ENCODE measurements at places on chromosomes 7 and 10.
A peak's percentile ranks its signal among the peaks of the same experiment; 100 is the strongest.

DNA sequence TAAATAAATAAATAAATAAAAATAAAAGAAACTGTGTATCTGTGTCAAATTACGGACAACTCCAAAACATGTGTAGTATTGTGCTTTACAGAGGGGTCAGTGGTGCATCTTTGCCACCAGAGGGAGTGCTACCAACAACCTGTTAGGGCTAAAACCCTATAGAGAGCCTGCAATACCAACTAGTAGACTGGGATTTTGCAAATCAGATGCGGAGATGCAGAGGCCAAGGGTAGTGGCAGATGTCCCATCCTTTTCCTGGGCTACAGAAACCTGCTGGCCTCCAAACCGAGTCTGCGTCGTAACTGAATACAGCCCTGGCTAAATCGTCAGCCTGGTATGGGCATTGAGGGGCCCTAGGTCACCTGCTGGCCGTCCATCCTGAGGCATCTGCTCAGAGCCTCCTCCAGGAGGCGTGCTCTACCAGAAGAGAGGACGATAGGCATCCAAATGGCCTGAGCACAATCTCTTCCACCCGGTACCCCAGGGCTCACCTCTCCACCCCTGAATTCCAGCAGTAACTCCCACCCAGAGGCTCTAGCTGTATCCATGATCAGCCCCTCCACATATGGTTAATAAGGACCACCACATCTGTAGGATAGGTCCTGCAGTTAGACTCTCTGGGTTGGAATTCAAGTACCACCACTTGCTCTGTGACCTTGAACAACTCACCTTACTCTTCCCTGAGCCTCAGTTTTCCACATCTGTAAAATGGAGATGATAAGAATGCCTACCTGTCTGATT lies 6.2 kb upstream of the RRP12 start:
- DNase-seq = peak; percentile 84

DNA sequence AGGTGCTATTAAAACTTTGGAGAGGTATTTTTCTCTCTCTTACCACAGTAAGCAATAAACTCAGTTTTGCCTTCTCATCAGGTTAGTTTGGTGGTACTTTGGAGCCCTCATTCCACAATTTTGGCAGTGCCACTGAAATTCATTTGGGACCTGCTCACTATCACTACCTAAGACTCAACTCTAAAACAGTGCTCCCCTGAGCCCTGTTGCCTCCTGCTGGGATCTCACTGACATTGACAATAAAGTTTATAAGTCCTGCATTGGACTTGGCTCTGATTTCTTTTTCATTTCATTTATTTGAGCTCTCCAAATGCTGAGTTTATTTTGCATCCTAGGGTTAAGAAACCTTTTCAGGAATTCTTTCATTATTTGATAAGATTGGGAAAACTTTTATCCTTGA lies 130.8 kb upstream of the HPS1 start:
- DNase-seq = no peak

GRCh38 chr7:151710121-151710640 lies 166.7 kb downstream of the PRKAG2 start:
- DNase-seq = no peak

GRCh38 chr7:94660006-94660405 lies 4.1 kb upstream of the SGCE start:
- no peak for DNase-seq

GRCh38 chr10:42646214-42646613 lies 7.8 kb upstream of the ZNF33B start:
- DNase-seq = no peak

- no peak for DNase-seq
These were observed 113.2 kb downstream of the MICALL2 start for GRCh38 chr7:1345796-1346755.

DNA sequence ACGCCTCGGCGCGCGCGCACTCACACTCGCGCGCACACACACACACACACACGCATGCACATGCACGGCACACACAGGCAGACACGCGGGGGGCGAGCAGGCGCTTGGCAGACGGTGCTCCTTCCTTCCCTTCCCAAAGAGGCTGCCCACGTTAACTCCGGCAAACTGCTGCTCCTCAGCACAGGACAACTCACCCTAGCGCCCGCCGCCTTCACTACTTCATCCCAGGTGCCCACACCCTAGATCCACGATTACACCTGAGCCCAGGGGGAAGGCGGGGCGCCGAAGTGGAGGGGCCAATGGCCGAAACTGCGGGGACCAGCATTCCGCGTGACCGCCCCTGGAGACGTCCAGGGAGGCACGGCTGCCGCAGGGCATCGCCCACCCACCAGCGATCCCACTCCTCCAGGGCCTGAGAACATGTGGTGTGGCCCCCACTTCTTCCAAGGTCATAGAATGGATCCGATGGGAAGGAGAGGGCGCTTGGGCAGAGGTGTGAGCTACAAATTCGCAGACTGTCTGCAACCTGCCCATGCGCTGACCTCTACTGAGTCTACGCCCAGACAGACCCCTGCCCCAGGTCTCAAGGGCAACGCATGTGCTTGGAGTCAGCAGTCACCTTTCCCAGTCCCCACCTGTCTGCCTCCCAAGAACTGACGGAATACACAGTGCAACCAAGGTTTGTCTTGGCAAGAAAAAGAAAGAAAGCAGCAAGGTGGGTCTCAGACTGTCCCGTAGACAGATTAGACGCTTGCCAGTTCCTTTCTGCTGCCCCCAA lies 74.6 kb downstream of the CALN1 start:
- no peak for DNase-seq

- no peak for DNase-seq
These were observed 200.4 kb upstream of the PCDH15 start for GRCh38 chr10:55001422-55001821.

DNA sequence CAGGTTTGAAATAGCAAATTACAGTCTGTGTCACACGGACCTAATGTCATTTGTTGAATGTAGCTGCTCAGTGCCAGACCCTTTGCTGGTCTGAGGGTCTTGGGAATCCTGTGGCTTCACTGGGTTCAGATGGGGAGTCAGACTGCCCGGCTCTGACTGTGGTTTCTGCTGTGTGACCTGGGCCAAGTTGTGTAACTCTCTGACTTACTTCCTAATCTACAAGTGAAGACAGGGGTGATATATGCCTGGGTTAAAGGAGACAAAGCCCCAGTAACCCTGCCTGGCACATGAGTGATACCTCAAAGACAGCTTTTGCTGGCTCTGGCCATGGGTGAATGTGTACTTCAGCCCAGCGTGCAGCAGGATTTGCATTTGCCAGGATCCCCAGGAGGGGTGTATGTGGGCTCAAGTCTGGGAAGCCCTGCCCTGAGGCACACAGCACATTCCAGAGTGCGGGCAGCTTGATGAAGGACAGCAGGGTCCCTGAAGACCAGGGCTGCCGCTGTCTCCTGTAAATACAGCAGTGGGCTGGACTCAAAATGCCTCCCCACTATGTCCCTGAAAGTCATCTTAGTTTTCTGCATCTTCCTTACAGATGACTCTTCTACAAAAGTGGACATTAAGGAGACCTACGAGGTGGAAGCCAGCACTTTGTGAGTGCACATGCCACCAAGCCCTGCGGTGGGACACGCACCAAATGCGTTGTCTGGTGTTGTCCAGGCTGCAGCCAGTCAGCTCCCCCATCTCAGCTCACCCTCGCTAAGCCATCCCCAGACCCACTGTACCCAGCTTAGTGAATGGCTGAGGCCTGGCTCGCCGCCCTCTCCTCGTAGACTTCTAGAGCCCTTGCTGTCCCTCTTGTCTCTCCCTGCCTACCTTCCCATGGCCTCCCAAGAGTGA lies 16.4 kb downstream of the NACAD start:
- no peak for DNase-seq

GRCh38 chr7:147376192-147376591 lies 1214.4 kb upstream of the C7orf33 start:
- no peak for DNase-seq

- no peak for DNase-seq
These were observed 581 bp upstream of the GLCCI1 start for GRCh38 chr7:7967886-7968543.

DNA sequence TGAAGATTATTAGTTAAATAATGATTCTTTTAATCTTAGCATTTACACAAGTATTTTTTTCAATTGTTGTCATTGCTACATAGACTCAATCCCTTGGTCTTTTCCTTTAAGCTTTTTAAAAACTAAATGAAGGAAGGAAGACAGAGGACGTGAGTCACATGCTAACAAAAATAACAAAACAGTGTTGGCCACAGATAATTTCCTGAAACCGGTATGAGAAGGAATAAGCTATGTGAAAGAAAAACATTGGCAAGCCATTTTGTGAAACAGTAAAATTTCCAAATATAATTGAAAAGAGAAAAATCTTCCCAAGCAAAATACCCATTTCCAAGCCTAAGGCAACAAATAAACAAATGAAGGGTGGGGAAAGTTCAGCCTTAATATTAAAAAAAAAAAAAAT lies 223.0 kb downstream of the AHR start:
- DNase-seq = no peak

GRCh38 chr7:2037301-2037807 lies 195.4 kb downstream of the MAD1L1 start:
- no peak for DNase-seq

DNA sequence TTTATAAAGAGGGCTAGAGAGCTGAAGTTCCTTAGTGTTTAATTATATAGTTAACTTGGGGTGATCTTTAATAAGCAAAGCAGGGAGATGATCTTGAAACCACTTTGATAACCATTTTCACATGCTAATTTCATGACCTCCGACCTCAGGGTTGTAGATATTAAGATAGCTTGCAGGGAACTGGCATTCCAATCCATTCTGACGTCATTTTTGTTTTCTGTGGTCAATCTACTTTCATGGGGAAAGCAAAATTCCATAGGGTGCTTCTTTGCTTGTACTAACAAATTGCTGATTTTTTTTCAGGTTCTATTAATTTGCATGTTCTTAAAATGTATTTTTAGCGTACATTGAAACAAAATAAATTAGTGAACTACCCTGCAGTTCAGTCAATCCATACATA lies 139.3 kb downstream of the CDCA7L start:
- no peak for DNase-seq

DNA sequence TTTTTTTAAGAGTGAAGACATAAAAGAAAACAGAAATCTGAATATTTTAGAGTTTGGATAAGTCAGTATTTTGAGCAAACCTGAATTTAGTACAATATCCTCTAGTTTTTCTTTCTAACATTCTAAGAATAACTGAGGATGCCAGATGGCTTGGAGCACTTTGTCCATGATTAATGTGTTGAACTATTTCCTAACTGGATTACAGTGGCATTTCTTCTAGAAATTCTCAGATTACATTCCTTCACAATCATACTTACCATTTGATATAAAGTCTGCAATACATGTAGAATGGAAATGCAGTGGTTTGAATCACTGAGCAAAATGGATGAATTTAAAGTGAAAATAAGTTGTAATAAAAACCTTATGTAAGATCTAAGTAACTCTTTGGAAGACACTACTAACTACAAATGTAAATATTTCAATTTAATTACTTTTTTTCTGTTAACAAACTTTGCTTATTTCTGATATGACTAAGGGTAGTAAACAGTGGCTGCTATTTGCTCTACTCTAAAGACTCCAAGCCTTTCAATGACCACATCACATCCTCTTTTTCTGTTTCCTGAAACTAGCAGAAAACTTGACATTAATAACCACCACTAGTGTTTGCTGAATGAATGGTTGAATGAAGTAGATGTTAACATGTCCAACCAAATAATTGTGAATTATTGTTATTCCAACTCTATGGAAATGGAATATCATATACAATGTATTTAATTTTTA lies 102.8 kb downstream of the PRKG1 start:
- no peak for DNase-seq

GRCh38 chr7:32658467-32658869 lies 163.2 kb downstream of the AVL9 start:
- no peak for DNase-seq

- no peak for DNase-seq
These were observed 363.7 kb downstream of the HTR7 start for GRCh38 chr10:90494183-90494582.

DNA sequence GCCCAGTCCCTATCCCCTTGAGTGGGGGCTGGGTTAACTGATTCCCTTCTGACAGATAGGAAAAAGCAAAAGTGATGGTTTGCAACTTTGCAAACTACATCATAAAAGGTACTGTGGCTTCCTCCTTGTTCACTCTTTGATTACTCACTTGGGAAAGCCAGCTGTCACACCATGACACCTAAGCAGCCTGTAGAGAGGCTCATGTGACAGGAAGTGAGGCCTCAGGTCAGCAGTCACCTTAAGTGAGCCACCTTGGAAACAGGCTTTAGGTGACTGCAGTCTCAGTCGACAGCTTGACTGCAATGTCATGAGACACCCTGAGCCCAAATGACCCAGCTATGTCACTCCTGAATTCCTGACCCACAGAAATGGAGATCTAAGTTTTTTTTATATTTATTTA lies 4.3 kb upstream of the CHCHD2 start:
- no peak for DNase-seq

- DNase-seq = no peak
These were observed 47.6 kb downstream of the MAP3K8 start for GRCh38 chr10:30481603-30482002.

DNA sequence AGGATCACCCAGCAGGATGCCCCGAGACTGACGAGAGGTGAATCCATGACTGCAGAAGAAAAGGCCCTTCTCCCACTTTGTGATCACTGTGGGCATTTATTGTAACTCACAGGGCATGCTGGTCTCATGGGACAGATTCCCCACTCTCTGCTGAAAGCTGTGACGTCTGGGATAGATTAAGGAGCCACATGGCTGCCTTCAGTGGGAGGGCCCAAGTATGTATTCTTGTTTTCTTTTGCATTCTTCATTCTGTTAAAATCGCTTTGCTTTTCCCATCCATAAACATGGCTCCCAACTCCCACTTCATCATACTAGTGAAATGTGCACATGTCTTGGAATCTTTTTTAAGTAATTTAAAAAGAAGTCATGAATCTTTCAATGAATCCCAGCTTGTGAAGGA lies 67.2 kb downstream of the FAM107B start:
- no peak for DNase-seq

- DNase-seq = no peak
These were observed 73.6 kb upstream of the PDZD8 start for GRCh38 chr10:117448802-117449201.

- no peak for DNase-seq
These were observed 5.9 kb upstream of the ITGA8 start for GRCh38 chr10:15725603-15726002.

DNA sequence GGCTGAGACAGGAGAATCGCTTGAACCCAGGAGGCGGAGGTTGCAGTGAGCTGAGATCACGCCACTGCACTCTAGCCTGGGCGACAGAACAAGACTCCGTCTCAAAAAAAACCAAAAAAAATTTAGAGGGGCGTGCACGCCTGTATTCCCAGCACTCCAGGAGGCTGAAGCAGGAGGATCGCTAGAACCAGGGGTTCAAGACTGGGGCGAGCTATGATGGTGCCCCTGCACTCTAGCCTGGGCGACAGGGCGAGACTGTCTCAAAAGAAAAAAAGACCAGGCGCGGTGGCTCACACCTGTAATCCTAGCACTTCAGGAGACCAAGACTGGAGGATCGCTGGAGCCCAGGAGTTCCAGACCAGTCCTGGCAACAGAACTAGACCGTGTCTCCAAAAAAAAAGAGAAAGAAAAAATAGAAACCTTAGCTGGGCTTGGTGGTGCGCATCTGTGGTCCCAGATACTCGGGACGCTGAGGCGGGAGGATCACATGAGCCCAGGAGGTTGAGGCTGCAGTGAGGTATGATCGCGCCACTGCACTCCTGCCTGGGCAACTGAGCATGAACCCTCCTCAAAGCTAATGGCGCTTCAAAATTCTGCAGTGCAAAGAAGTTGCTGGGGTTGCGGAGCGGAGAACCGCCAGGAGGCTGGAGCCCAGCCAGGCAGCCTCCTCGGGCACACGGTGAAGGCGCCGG lies 382 bp upstream of the MBLAC1 start:
- no peak for DNase-seq

Data from Panc1 (cell line).